COR-L47 (cell line): ENCODE measurements at places on chromosomes 2 and 18.

GRCh38 chr2:192645811-192646598 is 451.3 kb upstream of the TMEFF2 start:
- DNase-seq, result no peak

DNA sequence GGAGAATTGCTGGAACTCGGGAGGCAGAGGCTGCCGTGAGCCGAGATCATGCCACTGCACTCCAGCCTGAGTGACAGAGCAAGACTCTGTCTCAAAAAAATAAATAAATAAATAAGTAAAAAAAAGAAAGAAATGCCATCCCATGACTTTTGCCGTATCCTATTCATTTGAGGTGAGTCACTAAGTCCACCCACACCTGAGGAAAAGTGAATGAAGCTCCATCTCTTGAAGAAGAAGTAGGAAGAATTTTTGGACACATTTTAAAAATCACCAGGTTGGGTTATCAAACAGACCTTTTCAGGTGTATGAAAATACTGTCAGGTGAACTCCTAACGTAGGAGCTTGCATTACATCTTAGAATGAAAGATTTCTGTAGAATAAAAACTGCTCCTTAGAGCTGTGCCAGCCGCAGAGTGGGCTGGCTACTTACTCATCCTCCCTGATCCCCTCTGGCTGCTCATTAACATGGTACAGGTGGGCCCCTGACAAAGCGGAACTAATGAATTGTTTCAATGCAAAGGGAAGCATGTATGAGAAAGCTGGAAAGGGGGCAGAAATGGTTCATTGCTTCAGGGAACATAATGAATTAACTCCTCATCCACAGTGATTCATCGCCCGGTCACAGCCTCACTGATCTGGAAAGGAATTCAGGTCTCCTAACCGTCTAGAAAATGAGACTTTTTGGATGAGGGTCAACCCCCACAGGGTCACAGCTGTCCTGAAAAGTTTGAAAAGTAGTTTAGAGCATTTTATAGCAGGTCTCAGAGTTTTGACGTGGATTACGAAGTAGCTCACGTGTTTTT is 191.4 kb downstream of the SPP2 start:
- DNase-seq, result no peak

DNA sequence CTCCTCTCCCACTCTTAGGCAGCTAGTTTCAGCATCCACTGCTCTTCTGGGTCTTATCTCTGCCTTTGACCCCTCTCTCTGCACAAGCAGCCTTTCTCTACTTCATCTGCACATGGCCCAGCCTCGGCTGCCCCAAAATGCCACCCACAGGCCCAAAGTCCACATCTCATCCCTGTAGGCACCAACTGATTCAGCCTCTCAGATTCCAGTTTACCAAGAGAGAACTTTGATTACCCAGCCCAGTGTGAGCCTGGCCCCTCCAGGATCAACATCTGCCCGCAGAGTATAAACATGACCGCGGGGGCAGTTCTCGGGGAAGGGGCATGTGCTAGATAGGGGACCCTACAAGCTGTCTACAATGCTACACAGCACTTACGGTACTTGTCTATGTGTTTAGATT is 141.7 kb downstream of the RTN4 start:
- no peak for DNase-seq

- no peak for DNase-seq
Measured at GRCh38 chr2:187549951-187550555, 4.2 kb downstream of the TFPI start.

DNA sequence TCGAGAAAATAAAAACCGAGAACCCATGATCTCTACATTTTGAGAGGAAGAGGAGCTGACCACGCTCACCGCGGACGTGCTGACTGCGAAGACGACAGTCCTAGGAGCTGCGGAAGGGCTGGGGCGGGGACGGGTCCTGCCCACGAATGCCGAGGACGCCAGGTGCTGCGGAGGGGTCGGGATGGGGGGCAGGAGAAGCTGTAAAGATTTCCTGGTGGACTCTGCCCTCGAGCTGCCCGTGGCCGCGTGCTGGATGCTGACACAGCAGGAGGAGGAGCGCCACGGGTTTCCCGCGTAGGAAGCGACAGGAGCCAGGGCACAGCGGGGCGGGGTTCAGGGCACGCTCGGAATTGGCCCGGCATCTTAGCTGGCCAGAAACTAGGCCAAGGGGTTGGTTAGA is 22.2 kb downstream of the ZSCAN30 start:
- no peak for DNase-seq

DNA sequence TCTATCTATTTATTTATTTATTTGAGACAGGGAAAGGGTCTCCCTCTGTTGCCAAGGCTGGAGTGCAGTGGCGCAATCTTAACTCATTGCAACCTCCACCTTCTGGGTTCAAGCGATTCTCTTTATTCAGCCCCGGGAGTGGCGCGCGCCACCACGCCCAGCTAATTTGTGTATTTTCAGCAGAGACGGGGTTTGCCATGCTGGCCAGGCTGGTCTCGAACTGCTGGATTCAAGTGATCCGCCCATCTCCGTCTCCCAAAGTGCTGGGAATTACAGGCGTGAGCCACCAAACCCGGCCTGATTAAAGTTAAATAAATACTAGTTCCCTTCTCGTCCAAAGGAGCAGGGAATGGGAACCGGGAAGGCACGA is 4.2 kb upstream of the CTDSP1 start:
- DNase-seq, result no peak

DNA sequence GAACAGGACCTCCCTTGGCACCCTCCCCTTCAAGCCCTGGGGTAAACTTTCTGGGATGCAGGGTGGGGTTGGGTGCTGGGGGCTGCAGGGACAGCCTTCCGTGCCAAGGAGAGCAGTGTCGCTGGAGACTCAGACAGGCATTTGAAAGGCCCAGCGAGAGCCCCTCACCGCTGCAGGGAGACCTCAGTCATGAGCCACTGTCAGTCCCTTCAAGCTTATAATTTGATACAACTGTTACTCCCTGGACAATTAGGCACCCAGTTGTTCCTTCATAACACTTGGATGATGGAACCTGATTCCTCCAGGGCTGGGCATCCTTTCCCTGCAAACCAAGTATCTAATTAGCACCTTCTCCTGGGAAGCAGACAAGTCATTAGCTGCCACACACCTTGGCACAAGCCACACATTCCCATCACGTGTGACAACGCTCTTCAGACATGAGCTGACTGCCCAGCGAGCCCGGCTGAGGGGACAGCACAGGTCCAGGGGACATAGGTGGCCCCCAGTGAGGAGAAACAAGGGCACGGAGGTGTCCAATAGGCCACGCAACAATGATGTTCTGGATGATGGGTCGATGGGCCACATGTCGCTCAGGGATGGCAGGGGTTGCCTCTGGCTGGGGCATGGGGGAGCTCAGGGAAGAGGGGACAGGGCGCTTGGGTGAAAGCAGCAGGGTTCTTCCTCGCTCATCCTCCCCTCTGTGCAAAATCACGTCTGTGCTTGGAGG is 59.6 kb downstream of the KCNF1 start:
- DNase-seq, result peak; percentile 67

GRCh38 chr2:129366263-129366662 is 613.2 kb upstream of the RAB6C start:
- DNase-seq, result no peak

- peak; percentile 52 for DNase-seq
Measured at GRCh38 chr2:196453613-196454047, 185.9 kb upstream of the CCDC150 start.

DNA sequence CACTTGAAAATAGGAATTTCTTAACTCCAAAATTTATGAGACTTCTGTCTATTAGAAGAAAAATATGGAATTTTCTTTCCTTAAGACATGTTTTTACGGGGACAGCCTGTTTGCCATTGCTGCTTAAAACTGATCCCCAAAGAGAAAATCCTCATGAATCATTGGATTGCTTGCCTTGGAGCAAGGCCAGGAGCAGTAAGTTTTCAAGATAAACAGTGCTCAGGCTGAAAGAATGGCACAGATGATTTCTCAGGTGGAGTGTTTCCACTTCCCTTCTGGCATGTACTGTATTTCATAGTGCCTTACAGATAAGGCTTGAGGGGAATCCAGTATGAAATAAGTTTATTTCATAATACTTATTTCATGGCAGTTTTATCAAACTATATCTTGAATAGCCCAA is 74.3 kb upstream of the MMADHC start:
- no peak for DNase-seq

DNA sequence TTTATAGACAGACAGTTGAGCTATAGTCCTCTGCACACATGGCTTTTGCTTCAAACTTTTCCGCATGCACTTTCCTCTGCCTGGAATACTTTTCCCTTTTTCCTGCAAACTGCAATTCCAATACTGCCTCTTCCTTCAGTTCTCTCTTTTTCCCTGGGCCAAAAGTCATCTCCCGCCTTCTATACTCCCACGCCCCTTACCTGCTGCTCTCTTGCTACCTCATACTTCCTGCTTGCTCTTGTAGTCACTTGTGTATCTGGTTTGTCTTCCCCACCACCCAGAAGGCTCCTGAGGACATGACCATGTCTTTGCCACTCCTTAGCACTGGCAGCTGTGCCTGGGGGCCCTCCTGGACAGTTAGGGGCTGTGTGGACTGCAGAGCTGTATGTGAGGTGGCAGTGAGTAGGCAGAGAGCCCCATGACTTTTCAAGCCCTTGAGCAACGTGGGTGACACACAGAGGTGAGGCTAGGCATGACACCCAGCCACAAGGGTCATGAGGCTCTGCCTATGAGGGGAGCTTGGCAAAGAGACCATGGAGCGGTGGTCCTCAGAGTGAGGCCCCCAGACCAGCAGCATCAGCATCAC is 23.2 kb downstream of the SPEG start:
- no peak for DNase-seq

- DNase-seq, result no peak
Measured at GRCh38 chr18:76121011-76121410, 374.0 kb downstream of the ZNF516 start.

DNA sequence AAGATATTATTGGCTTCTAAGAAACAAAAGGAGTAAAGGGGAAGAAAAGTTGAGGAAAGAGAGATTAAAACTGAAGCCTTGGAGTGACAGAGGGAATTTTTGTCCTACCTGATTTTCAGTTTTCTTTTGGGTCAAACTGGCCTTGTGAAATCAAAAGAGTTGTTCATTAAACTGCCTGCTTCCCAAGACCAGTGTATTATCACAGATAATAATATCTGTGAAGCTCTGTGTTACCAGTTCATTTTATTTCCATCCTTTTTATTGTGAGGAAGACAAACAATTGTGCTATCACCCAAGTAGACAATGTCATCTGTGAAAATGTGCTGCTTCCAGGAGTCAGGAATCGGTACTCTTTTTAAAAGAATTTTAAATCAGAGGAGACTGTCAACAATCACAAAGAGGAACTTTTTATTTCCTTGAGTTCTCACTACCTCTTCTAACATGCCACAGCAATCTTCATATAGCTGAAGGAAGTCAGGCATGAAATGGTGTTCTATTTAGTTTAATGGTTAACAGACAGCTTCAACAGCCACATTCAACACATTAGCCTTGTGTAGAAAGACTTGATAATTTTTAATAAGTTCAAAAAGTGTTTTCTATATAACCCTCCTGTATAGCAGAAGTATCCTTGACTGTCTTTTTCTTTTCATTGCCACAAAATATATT is 554.8 kb downstream of the PIK3C3 start:
- DNase-seq, result no peak

DNA sequence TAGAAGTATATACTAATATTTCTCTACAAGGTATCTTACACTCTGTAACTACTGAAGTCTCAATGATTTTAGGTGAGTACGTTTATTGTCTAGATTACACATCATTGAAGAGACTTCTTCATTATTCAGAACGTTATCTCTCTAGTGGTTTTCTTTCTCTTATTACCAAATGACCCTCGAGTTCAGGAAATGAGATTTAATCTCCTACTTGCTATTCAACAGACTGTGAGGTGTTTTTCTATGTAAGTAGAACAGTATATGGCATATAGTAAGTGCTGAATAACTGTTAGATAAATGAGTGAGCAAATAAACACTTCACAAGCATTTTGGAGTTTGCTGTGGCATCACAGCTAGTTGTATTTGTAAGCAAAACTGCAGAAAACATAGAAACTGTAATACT is 947.2 kb upstream of the SLC39A10 start:
- DNase-seq, result no peak

- no peak for DNase-seq
Measured at GRCh38 chr2:231429152-231429551, 33.6 kb downstream of the B3GNT7 start.

- no peak for DNase-seq
Measured at GRCh38 chr2:232501794-232502390, 14.3 kb upstream of the ECEL1 start.

DNA sequence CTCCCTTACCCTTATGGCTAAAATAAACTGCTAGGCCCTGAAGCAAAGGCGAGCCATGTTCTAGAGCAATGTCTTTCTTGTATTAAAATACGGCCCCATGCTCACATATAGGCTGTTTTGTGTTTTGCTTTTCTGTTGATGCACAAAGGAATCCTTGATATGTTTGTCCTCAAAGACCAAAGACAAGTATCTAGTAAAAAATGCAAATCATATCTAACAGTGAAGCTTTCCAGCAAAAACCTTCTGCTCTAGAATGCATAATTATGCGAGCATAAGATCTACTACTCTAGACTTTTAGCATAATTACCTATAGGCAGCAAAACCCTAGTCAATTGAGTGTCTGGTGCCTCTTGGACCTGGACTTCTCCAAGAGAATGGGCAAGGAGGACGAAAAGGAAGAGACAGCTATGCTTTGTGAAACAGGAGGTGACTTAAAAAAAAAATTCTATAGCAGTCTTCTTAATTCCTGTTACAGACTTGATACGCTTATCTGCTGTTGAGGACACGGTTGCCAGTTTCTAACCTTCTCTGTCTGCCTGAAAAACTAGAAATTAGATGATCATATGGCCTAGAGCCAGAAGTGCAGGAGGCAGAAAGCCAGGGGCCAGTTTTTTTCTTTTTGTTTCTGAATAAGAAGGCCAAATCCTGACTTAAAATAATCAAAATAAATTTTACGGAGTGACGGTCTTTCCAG is 1.5 kb upstream of the AMMECR1L start:
- DNase-seq, result no peak

GRCh38 chr2:36492216-36492945 is 105.6 kb downstream of the FEZ2 start:
- no peak for DNase-seq

DNA sequence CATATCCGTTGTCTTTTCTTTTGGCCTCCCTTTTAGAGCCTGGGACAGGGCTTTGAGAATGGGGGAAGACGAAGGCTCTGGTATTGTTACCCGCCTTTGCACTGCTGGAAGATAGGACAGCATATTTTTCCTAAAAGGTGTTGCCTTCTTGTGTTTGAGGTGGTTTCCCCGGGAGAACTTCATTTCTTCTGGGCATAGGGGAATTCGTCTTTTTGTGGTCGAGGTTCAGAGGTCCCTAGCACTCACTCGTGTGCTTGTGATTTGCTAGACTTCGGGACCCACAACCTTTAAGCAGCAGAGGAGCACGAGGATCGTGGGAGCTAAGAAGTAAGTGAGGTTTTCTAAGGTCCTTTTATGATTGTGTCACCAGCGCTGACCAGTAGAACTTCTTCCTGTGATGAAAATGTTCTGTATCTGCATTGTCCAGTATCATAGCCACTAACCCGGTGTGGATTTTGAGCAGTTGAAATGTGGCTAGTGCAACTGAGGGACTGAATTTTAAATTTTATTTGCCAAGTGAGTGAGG is 611 bp downstream of the ZNF512 start:
- DNase-seq, result no peak

DNA sequence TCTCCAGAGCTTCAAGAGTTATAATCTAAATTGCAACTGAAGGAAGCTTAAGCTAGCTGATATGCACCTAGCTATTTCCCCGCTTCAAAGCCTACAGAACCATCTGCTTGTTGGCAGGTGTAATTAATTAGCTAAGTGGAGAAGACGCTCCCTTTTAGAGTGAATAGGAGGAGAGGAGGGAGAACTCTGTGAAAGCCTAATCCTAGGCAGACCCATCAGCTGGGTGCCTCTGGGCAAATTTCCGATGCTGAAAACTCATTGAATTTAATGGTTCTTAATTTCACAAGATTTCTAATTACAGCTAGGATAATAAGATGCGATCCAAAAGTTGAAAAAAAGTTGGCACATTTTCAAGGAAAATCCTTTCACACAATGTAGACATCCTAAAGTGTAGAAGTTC is 735.9 kb downstream of the ERBB4 start:
- DNase-seq, result peak; percentile 89
